Cortex of kidney (tissue), 1 donor: ENCODE measurements at places on chromosomes 1 and 21.

- DNase-seq: no peak
Observed at GRCh38 chr1:21926065-21926464, 11.0 kb downstream of the HSPG2 start.

DNA sequence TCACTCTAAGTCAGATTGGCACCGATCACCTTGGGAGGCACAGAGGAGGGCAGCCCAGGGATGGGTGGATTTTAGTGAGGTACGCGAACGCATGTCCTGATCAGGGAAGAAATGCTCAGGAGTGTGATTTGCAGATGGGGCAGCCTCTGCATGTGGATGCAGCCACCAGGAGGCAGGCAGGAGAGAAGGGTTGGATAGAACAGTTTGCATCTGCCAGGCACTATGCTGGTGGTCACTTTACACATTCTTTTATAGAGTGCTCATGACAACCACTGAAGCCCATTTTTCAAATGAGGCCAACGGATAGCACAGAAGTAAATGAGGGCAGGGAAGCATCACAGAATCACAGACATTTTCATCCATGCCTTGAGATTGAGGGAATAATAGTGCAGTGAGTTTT is 5.7 kb downstream of the LAMB3 start:
- no peak for DNase-seq

GRCh38 chr1:19310061-19310460 is 1.9 kb downstream of the AKR7A2 start:
- no peak for DNase-seq

GRCh38 chr1:168834225-168834872 is 105.3 kb upstream of the DPT start:
- DNase-seq: no peak

DNA sequence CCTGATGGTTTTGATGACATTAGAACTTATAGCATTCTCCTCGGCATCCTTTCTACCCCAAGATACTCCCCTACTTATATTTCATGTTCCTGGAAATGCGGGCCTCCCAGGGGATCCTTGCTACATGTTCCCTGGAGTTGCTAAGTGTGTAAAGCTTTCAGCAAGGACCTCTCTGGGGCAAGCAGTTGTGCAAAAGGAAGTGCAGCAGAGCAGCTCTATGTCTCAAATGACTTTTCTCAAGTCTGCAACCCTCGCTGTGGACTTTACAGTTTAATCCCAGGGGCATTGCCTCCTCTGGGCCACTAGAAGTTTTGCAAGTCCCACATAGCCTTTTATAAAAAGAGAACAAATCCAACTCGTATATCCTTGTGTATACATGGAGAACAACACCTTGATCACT is 20.8 kb upstream of the MNDA start:
- DNase-seq: no peak

GRCh38 chr1:53888681-53889080 is 916 bp downstream of the YIPF1 start:
- DNase-seq: no peak

- no peak for DNase-seq
Observed at GRCh38 chr1:30014031-30014430, 709.4 kb downstream of the MATN1 start.
